ENCODE measurements at places on chromosomes 1 and 21. TPM values are rescaled to one million over a fixed set of nuclear protein-coding genes. Genes with fewer than 3 reads are reported as not detected.

The NPHS2 gene
- total RNA-seq = not detected

The RGS13 gene
- total RNA-seq = not detected

The CR1L gene
- not detected for total RNA-seq

The DPT gene
- total RNA-seq = not detected

The FCRL6 gene
- total RNA-seq = not detected

The USP25 gene
- total RNA-seq = 26.1 TPM

The CCDC17 gene
- 2.2 TPM for total RNA-seq

The LCE3A gene
- not detected for total RNA-seq

The UBXN10 gene
- total RNA-seq = 0.05 TPM

The THEMIS2 gene
- 4.2 TPM for total RNA-seq

The C1QB gene
- 0.33 TPM for total RNA-seq

The ADORA1 gene
- total RNA-seq = 8.5 TPM

The COL18A1 gene
- 676 TPM for total RNA-seq

The COL11A1 gene
- 106 TPM for total RNA-seq

The LEFTY1 gene
- not detected for total RNA-seq

The ERI3 gene
- total RNA-seq = 83.3 TPM

The LCK gene
- 0.57 TPM for total RNA-seq

The MAB21L3 gene
- not detected for total RNA-seq

The CHIT1 gene
- total RNA-seq = not detected
